Subcutaneous adipose tissue (tissue), 4 donors: ENCODE measurements at places on chromosomes 5 and 9. TPM values are rescaled to one million over a fixed set of nuclear protein-coding genes. Genes with fewer than 3 reads are reported as not detected.

RANBP17 gene
- total RNA-seq: 6.4 TPM

ZNG1A gene
- 27.7 TPM for total RNA-seq

PIGO gene
- total RNA-seq: 6.5 TPM

LECT2 gene
- not detected for total RNA-seq

IFNA8 gene
- not detected for total RNA-seq

NPR3 gene
- 19.6 TPM for total RNA-seq

FBP2 gene
- total RNA-seq: not detected

LMX1B gene
- 0.38 TPM for total RNA-seq

CCL27 gene
- total RNA-seq: not detected

HMHB1 gene
- total RNA-seq: not detected
